ENCODE measurements at places on chromosomes 2 and 18.

DNA sequence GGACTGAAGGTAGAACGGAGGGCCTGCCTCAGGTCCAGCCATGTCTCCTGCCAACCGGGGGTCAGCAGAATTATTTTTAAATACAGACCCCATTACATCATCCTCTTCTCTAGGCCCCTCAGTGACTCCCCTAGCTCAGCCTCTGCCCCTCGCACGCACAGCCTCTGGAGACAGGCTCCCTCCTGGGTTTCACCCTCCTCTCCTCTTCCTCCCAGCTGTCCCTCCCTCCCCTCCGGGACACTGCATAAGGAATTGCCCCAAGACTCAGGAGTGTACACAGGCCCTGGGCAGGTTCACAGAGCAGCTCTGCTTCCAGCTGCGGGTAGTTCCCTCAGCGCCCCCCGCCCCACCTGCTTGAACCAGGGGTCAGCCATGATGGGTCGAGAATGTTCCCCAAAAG, 520.2 kb upstream of the MYT1L start:
- no peak for DNase-seq

DNA sequence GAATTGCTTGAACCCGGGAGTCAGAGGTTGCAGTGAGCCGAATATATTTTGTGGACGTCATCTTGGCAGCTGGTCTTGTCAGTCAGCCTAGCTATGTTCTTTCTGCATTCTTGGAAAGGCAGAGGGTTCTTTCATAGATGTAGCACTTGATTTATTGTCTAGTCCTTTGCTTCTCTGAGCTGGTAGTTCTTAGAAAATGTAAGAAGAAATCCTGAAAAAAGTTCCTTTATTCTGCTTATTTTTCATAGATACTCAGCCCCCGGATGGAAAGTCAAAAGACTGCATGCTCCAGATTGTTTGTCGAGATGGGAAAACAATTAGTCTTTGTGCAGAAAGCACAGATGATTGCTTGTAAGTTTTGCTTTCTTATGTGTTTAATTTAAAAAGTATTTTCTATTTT, 21.3 kb downstream of the PLEKHB2 start:
- DNase-seq = no peak

GRCh38 chr2:51158251-51158650, 126.3 kb upstream of the NRXN1 start:
- no peak for DNase-seq

DNA sequence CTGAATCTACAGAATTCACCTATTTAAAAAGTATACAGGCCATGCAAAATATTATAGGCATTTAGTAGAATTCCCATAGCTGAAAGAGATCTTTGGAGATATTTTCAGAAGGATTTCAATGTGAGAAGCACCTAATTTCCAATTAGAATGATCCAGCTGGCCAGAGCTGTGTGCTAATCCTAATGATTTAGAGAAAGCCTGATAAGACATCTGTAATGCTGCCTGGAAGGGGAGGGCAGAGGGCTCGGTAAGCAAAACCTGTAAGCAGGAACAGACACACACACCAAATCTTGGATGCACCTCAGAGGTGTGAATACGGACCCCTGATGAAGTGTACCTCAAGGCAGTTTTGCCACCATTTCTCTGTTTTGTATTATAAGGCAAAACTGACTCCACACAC, 14.0 kb downstream of the SERTAD2 start:
- DNase-seq = no peak

GRCh38 chr2:101175991-101176390, 24.8 kb upstream of the TBC1D8 start:
- DNase-seq = no peak

DNA sequence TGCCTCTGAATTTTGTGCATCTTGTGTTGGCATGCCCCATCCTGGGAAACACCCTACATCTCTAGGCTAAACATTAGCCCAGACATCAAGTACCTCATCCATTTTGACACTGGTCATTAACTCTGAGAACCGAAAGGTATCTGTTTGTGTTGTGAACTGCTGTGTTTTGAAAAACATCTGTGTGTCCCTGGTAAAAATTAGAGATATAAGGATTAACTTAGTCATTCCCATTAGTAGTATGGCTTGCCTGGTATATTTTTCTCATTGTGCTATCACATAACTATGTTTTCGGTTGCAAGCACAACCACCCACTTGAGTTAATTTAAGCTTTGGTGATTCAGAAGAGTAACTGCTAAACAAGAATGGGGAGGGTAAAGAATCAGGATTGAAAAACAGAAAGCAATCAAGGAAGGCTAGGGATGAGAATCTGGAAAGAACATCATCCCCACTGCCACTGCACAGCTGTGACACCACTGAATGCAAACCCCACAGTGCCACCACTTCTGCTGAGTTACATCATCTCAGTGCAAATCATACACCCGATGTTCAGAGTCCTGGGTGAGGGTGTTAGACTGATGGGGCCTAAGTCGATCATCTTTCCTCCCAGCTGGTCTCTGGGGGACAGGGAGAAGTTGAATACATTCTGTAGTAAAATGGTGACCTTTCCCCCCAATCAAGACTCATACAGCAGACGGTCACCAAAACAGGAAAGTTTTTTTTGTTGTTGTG, 234.0 kb downstream of the EPHA4 start:
- DNase-seq = no peak

GRCh38 chr18:43876748-43877147, 599.5 kb upstream of the SYT4 start:
- DNase-seq = no peak

DNA sequence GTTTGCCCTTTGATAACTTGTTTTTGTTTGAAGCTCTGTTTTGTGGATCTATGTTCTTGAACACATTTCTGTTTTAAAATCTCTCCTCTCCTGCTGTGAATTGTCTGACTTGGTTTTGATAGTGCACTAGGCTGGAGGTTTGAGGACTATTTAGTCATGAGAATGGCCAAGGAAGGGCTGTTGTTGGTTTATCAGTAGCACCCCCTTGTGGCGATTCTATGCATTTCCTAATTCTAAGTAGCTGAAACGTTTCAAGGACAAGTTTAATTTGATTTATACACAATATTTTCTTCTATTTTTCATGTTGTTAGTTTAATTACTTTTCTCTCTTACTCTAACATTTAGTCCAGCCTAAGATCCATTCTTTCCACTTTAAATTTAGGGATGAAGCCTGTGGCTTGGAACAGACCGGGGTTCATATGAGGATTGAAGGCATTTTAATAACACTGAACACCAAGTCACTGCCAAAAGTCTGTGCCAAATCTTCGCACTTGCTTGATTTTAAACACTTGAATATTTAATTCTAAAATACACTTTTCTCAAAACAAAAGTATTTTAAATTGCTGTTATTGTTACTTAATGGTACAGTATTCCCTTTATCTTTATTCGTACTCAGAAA, 166.0 kb downstream of the SOCS6 start:
- DNase-seq = no peak

DNA sequence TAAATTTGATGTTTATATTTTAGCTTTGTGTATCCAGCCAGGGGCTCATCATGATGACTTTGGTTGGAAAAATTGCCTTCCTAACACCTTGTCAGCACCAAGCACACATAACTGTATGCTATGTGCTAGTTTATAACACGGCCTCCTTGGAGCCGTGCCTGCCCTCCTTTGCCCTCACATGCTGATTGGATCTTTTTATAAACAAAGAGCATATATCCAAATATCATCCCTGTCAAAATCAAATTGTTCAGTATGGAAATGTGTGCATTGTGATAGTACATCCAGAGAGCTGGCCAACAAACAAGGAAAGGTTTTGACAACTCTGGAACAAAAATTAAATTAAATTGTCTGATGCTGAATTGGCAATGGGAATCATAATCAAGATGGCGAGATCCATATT, 241.5 kb downstream of the DCDC2C start:
- DNase-seq = no peak

- DNase-seq = peak; percentile 89
These were observed 568.4 kb downstream of the TNS1 start for GRCh38 chr2:217434180-217434975.

DNA sequence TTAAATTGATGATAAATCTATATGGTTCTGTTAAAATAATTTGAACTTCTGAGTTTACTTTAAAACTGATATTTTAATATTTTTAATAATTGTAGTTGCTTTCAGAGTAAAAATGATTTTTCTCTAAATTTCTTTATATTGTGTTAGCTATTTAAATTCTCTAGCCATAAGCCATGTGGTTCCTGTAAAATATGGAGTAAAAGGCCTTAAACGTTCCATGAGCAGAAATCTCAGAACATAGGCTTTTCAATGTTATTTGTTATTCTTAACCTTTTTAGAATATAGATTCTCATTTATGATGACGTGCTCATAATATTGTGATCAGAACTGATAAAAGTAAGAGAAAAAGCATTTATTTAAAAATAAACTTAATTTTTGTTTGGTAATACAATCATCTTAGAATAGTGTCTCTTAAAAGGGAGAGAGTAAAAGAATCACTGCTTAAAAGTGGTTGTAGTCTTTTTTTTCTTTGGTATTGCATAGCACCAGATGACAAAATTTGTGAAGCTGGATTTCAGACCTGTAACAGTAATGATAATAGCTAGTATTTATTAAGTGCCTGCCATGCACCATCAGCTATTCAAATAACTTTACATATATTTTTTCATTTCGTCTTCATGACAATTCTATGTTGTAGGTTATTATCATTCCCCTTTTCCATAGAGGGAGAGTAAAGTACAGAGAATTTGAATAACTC, 2.7 kb downstream of the BMPR2 start:
- DNase-seq = no peak

DNA sequence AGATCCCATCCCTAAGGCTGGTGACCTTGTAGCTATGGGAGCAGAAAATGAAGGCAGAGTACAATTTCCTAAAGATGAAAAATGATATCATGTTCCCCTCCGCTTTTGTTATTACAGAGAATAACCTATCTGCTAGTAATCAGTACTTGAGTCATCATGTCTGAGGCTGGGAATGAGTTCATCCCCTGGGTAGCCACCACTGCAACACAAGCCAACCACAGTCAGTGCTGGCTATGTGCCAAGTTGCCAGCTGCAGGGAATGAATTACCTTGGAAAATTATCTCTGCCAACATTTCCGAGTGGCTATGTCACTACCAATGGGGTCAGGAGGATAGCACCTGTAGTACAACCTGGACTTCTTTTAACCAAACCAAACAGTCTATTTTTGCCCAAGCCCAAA, 1094.7 kb upstream of the DDX18 start:
- no peak for DNase-seq

DNA sequence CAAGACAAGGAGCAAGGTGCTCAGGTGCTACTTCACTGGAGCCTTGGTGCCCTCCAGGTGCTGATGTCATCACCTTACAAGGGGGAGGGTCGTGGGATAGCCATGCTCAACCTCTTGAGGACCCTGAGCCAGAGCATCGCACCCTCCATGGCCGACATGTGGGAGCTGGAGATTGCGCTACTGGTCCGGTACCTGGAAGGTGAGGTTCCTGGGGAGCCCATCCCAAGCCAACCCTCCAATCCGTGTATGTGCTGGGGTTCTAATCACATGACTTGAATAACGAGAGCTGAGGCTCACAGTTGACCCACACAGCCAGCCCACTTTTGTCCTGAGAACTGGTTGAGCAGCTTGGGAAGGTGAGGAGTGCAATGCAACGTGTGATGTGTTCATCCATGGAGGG, 25.9 kb downstream of the MROH2A start:
- DNase-seq = peak; percentile 45

DNA sequence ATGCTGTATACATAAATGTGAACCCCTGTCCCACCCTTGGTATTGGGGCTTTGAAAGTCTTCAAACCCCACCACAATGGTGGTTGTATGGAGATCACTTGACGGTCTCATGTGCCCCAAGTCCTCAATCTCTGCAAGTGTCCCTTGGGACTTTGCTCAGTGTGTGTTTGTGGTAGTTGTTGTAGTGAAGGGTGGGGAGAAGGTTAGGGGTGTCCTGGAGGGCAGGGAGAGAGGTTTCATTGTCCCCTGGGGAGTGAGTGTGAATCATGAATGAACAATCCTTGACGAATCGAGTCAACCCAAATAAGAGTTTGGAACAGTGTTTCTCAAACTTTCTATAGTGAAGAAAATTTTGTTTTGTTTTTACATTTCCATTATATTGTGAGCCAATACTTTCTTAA, 28.1 kb downstream of the COL4A3 start:
- no peak for DNase-seq

DNA sequence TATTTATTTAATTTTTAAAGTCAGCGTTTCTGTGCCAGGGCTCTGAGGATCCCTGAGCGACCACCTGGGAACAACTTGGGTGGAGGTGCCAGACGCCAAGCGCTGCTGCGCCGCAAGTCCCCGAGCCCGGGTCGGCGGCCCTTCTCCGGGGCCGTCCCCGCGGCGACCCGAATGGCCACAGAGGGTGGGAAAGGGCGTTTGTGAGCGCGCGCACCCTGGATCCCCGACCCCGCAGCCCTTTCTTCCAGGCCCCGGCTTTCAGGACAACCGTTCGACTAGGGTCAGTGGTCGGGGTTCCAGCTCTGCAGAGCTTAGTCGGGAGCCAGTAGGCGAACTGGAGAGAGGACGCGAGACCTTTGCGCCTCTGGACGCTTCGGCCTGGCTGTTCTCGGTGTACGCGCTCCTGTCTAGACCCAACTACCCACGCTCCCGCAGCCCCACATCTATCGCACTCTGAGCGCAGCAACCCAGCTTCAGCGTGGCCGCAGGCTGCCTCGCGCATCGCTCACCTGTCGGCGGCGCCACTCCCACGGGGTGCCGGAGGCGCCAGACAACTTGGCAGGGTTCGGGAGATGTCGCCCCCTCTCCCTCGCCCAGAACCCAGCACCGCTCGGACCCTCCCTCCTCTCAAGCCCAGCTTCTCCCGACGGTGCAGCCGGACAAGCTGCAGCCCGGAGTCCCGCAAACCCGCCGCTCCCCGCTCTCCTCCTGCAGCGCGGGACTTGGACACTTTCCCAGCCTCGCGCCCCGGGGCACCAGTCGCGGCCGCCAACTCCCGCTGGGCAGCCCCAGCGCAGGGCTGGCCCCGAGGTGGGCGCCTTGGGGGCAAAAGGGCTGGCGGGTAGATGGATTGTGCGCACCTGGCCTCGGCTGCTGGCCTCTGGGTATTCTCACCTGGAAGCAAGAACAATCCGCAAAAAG, 758 bp downstream of the LYPD1 start:
- no peak for DNase-seq

- DNase-seq = no peak
These were observed 309.0 kb upstream of the GULP1 start for GRCh38 chr2:187982668-187983067.

DNA sequence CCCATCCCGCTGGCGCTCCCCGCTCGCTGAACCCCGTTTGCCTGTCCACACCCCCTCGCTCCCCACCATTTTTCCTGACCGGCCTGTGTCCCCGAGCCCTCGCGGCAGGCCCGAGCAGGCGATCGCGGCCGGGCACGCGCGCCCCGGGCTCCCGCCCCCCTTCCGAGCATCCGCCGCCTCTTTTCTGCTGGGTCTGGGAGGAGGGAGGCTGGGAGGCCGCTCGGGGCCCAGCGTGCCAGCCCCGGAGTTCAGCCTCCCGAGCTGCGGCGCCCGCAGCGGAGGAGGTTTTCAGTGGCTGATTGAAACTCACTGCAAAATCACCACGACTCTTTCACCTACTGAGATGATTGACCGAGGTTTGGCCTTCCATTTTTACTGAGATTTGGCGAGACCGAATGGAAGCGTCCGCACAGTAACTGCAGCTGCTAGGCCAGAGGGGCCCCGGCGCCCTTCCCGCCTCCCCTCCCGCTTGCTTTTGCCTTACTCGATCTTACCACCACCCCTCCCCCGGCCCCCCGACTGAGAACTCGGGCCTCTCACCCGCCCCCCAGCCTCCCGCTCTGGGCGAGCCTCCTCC, 4.8 kb downstream of the SOX11 start:
- DNase-seq = peak; percentile 87
